Fibroblast of skin of abdomen (primary cell): ENCODE measurements at places on chromosomes 5 and 9.

GRCh38 chr5:31052937-31053658 lies 140.4 kb upstream of the CDH6 start:
- no peak for DNase-seq

DNA sequence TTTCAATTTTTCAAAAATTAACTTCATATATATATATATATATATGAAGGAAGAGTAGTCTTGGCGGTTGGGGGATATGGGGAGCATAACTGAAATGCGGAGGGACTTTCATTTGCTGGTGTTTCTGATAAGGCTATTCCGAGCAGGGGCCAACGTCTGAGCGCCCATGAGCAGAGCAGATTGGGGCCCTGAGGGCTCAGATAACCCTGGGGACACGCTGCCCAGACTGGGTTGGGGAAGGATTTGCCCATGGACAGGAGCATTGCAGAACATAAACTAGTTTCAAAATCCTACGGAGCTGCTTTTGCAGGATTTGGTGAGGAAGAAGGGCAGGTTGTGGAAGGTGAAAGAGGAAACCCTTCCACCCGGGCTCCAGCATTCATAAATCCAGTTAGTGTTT lies 240.2 kb downstream of the IRX1 start:
- DNase-seq: no peak

GRCh38 chr9:125626187-125626586 lies 80.8 kb downstream of the MAPKAP1 start:
- peak; percentile 24 for DNase-seq

DNA sequence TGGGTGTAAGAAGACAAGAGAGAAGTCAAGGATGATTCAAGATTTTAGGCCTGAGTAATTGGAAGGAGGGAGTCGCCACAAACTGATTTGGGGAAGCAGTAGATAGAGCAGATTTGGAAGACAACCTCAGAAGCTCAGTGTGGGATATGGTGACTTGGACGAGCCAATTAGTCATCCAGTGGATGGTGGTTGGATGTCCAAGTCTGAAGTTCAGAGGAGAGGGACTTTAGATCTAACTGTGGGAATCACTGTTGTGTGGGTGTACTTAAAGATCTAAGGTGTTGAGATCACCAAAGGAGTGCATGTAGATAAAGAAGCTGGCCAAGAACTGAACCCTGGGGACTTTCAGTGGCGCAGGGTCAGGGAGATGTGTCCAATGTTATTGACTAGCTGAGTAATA lies 2.2 kb downstream of the IDNK start:
- DNase-seq: no peak

GRCh38 chr5:45826055-45826454 lies 129.9 kb upstream of the HCN1 start:
- DNase-seq: no peak

GRCh38 chr9:70549926-70550325 lies 135.5 kb upstream of the KLF9 start:
- DNase-seq: no peak

- DNase-seq: no peak
These were observed 100.5 kb upstream of the SLCO6A1 start for GRCh38 chr5:102599289-102599688.

- no peak for DNase-seq
These were observed 65.9 kb upstream of the CPLX2 start for GRCh38 chr5:175805256-175806011.

GRCh38 chr9:22052376-22052945 lies 43.4 kb upstream of the CDKN2B start:
- DNase-seq: peak; percentile 97

DNA sequence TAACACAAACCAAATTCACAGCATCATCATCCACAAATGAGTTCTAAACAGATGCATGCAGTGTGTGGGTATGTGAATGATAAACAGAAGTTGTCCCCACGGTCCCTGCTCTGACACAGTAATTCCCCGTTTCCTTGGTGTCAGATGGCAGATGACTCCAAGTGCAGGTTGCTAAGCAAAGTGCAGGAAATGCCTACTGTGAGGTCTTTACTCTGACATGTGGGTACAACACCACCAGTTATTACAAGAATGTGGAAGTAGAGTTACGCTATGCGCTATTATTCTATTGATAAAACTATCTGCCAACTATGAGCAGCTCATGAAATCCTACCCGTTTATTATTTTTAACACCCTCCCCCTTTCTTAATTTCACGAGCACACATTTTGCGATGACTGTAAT lies 448.9 kb downstream of the BNC2 start:
- DNase-seq: peak; percentile 51

GRCh38 chr9:13459071-13459470 lies 179.6 kb upstream of the MPDZ start:
- no peak for DNase-seq

- DNase-seq: no peak
These were observed 171.4 kb downstream of the RAB3C start for GRCh38 chr5:58754250-58754649.
